Motor neuron (in vitro differentiated cells): ENCODE measurements at places on chromosomes 13 and 19.

DNA sequence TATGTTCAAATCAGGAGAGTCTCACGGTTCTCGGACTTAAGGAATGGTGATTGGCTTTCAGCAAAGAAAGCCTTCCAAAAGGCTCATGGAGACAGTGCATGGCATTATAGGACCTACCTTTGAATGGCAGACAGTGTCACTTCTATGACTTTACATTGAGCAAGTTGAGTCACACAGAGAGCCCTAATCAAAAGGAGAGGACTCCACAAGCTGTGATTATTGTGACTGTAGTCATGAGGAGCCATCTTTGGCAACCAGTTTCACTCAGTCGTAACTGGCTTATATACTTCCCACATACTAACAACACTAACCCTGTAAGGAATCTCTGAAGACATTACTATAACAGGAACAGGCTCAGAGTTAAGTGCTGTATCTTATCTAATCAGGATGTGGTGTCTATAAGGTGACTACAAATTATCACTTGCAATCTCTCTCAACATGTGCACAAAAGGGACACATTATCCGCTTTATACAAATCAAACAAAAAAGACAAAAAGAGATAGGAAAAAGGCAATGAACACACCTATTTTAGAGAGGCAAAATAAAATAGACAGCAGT is 6.1 kb downstream of the LGALS14 start:
- ATAC-seq, result no peak

- ATAC-seq, result no peak
These were observed 12.4 kb upstream of the TPP2 start for GRCh38 chr13:102584434-102584833.

DNA sequence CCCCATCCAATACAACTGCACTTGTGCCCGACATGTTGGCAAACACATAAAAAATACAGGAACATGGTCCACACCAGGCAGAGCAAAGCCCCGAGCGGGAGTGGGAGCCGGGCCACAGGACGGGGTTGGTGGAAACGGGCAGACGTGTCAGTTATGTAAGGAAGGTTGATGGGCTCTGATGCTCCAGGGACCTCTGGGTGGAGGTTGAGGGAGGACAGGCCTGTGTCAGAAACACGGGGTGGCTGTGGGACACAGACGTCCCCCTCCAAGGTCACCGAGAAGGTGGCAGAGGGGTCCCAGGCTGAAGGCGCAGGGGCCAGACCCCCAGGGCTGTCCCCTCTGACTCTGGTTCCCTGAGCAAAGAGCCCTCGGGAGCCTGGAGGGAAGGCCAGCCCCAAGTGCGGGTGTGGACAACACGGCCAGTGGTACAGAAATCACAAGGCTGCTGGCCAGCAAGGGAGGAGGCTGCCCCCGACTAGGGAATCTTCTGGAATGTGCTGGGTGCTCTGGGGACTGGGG is 31.4 kb upstream of the C13orf46 start:
- ATAC-seq, result no peak

- no peak for ATAC-seq
These were observed 125.3 kb upstream of the RXFP2 start for GRCh38 chr13:31614073-31614472.

GRCh38 chr19:18596752-18597157 is 8.2 kb downstream of the REX1BD start:
- ATAC-seq, result peak; percentile 9

- ATAC-seq, result peak; percentile 91
These were observed 11.3 kb downstream of the PRKCSH start for GRCh38 chr19:11446652-11447301.

DNA sequence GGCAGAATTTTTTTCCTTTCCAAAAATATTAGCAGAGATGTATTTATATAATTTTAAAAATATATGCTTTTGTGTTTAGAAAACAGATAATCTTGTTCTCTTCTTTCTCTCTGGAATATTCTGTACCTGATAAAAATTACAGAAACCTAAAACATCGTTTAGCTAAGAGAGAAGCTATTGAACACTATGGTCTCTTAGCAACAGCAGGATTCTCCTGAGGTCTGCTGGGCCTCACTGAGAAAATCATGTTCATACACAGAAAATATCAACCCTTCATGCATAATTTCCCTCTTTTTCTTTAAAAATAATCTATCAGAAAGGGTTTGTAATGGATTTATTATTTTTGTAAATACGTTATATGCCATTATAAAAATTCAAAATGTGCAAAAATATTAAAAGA is 242.2 kb downstream of the DCLK1 start:
- ATAC-seq, result no peak

GRCh38 chr19:7905859-7906258 is 2.2 kb downstream of the MAP2K7 start:
- ATAC-seq, result no peak

- ATAC-seq, result no peak
These were observed 12.5 kb upstream of the MAP3K10 start for GRCh38 chr19:40178756-40179155.

GRCh38 chr13:66077132-66077689 is 1152.9 kb downstream of the PCDH9 start:
- no peak for ATAC-seq

DNA sequence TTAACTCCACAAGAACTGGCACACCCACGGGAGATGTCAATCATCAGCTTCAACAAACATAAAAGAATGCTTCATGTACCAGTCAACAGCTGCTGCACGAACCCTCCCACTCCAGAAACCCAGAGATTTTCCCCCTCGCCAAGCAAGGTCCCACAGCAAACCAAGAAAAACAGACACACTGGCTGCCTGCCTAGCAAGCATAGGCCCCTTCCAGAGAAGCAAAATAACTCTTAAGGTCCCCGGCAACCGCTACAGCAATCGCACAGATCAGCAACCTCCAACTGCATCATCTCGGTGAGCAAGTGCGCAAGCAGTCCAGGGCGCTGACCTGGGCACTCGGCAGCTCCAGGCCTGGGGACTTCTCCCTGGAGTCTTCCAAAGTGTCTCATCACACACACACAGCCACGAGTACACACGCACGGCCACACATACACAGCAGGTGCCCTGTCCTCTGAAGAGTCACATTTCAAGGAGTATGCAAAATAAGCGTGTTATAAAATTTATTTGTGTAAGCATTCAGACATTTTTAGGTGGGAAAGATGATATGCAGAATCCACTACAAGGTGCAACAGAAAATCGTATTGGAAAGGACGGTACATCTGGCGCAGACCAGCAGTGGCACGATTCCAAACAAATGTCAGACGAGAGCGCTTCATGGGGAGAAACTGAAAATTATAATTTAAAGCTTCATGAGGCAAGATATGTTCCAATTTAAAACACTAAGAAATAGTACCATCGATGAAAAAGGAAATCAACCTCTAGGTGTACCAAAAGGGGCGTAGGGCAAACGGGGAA is 125.0 kb downstream of the STK24 start:
- peak; percentile 35 for ATAC-seq

DNA sequence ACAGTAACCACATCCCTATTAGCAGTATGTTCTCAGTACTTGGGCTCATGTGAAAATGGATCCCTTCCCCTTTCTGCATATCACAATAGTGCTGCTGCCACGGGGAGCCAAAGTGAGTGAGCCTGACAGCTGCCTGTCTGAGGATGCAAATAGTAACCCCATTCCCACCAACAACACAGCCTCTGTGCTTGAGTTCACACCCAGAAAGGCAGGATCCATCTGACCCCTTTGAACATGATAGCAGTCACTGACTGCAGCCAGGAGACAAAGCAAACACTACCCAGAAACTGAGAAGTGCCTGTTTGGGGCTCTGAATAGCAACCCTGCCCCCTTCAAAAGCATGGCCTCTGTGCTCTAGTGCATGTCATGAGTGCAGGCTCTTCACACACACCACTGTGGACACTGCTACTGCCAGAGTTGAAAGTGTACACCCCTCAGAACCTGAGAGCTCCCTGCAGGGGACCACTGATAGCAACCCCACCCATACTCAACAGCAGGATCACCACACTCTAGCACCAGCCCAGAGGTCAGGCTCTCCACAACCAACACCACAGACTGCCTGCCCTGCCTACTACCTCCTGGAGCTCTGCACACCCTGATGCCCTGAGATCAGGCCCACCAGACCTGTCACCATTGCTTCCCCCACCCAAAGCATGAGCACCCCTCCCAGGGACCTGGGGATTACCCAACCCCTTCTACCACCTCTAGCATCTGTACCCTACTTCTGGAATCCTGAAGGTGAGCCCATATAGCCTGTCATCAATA is 1563.5 kb upstream of the PRR20A start:
- no peak for ATAC-seq

DNA sequence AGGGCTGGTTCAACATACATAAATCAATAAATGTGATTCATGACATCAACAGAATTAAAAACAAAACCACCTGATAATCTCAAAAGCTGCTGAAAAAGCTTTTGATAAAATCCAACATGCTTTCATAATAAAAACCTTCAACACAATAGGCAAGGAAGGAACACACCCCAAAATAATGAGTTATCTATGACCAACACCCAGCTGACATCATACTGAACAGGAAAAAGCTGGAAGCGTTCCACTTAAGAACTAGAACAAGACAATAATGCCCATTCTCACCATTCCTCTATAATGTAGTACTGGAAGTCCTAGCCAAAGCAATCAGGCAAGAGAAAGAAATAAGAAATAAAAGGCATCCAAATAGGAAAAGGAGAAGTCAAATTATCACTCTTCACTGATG is 116.2 kb upstream of the FREM2 start:
- ATAC-seq, result no peak

GRCh38 chr13:20389696-20390525 is 135.7 kb downstream of the CRYL1 start:
- ATAC-seq, result no peak

- ATAC-seq, result no peak
These were observed 7.0 kb downstream of the KLF5 start for GRCh38 chr13:73065665-73066340.

DNA sequence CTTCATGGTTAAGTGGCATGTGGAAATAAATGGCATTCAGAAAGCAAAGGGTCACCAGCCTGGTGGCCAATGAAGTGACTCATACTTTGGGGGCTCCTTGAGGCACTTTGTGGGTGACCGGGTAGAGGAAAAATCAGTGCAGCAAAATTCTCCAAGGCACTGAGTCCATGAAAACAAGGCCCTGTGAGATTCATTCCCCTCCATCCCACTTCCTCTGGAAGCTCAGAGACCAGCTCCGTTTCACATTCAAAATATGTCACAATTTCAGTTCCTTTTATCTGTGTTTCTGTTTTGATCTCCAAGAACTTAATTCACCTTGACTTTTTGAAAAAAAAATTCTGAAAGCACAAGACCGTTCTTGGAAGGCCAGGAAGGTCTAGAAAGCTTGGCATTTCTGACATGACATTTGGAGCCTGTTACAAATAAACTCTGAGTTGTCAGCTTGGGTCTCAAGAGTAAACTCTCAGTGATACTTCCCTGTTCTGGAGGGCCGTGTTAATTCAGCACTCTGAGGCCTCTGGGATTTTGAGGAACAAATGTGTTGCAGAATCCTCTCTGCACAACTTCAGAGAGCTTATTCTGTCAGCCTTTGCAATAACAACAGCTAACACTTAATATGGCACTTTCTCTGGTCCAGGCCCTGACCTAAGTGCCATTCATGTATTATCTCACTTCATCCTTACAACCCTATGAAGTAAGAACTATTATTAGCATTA is 6.8 kb downstream of the CYSLTR2 start:
- no peak for ATAC-seq

DNA sequence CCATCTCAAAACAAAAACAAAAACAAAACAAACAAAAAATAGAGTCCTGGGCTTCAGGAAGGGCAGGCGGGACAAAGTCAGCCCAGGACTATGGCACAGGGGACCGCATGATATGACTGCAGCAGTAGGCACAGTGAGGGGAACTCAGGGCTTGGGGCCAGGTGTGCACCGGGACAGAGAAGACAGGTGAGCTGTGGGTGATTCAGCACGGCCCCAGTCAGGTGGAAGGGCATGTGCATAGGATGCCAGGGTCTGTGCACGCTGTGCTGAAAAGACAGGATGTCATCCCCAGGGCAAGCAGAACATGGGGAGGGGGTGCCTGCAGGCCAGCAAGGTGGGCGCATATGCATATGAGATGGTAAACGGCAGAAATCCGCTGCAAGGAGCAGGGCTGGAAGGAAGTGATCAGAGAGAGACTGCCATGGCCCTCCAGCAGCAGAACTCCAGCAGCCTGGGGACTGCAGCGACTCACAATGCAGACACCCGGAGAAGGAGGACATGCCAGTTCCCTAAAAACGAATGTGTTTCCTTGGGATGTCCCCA is 15.0 kb downstream of the EPS15L1 start:
- no peak for ATAC-seq

- ATAC-seq, result no peak
These were observed 1446.8 kb downstream of the PCDH9 start for GRCh38 chr13:65783383-65783782.

DNA sequence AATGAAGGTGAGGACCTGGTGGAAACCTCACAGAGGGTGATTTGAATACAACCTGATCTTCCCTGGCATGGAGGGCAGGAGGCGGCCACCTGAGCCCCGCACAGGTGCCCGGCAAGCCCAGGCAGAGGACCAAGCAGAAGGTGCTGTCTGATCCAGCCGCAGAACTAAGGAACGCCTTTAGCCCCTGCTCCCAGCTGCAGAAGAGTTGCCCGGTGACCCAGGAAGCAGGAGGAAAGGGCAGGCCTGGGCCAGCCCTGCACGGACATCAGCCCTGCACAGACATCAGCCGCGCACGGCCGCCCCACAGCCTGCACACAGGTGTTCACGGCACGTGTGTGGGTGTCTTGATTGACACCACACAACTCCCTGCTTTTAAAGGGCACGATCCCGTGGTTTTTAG is 43.1 kb downstream of the RASA3 start:
- no peak for ATAC-seq
